Common myeloid progenitor, CD34-positive (primary cell): ENCODE measurements at places on chromosomes 4 and X.

GRCh38 chrX:132219343-132219768 is at the start of gene RAP2C:
Gene RAP2C (minus strand): TSS chrX:132219447. CDS start chrX:132217268, 2,179 bp downstream.
- peak; percentile 71 for DNase-seq

DNA sequence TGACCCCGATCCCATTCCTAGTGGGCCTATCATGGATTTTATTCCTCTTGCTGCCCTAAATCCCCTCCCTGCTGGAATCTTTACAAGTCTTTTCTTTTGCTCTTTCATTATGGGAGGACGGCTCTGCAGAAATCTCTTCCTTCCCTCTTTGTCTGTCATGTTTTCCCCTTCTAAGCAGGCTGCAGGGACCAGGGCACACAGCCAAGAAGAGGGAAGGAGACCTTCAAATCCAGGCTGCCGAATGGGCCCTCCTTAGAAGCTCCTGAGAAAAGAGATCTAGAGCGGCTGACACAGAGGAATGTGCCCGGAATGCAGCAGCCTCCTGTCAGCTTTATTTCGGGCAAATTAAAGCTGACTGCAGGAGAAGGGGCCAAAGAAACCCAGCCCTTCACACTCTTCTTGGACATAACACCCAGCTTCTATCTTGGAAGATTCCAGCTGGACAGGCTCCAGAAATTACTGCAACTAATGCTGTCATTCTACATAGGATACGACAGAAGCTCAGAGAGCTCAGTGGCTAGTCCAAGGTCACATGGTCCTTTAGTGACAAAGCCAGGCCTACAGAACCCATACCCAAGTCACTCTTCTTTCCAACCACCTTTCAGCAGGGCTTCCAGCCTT is 187.8 kb upstream of the NHS start:
- no peak for DNase-seq

GRCh38 chr4:59122626-59123025 is 2012.4 kb upstream of the IGFBP7 start:
- DNase-seq, result no peak

- DNase-seq, result no peak
Measured at GRCh38 chr4:18197467-18197866, 175.9 kb upstream of the LCORL start.

GRCh38 chrX:130654409-130654950 is 248.5 kb downstream of the ENOX2 start:
- DNase-seq, result no peak

DNA sequence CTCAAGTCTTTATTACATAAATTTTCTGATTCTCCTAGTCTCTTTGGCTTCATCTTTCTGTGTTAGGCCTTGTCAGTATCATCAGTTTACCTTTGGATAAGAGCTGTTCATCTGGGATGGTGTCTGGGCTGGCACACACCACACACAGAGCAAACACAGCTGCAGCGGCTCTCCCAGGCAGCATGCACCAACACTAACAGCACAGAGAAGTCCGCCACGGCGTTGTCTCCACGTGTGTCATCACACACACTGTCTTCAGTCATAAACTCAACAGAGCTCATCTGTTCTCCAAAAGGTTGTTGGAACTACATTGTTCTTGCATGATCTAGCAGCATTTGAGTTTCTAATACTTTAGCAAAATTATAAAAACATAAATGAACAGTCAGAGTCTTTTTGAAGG is 851.9 kb upstream of the FRG1 start:
- no peak for DNase-seq

- DNase-seq, result no peak
Measured at GRCh38 chr4:5995901-5996623, 22.2 kb downstream of the C4orf50 start.

DNA sequence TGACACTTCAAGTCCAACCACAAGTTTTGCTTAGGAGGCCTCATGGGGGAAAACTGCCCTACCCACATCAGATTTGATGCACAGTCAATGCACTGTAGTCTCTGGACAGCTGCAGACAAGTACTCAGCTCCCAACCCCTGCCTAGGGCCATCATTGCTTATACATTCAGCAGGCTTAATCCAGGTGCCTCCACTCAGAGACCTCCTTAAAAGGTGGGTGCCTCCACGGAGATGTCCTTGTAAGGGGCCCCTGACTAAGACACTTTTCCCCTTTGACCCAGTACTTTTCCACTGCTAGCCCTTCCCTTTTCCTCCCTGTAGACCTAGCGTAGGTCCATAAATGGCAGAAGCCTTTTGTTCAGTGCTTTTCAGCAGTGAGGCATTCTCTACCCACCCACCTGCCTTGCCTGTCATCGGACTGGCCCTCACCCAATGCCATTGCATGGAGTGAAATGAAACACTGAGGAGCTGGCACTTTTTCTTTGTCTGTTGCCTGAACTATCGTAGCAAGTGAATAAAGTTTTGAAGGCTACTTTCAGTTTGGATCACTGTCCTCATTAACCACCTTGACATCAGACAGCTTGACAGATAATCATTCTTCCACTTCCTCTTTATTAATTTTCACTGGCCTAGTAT is 23.8 kb upstream of the PLK4 start:
- peak; percentile 51 for DNase-seq

DNA sequence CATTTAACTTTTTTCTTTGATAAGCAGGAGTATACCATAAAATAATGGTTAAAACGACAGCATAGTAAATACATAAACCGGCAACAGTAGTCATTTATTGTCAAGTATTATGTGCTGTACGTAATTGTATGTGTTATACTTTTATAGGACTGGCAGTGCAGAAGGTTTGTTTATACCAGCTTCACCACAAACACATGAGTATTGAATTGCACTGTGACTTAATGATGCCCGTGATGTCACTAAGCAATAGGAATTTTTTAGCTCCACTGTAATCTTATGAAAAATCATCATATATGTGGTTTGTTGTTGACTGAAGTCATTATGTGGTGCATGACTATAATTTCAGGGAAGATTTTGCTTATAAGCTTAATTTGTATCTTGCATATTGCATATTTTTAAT is 424.6 kb downstream of the PABPC4L start:
- no peak for DNase-seq

- DNase-seq, result no peak
Measured at GRCh38 chr4:158783785-158784184, 15.0 kb downstream of the FNIP2 start.

DNA sequence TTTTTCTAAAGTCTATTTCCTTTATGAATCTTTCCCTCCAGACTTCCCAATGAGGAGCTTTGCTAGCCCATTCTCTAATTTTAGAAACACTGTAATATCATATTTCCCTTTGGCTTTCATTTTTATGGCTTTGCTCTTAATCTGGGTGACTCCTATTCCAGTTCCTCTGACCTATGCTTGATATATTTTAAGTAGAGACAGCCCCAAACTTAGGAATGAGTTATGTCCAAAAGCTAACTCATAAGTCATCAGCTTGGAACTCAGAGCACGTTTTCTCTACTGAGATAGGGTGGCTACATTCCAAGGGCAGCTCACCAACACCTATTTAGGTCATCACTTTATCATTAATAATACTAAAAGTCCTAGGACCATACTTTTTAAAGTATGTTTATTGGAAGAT is 77.8 kb downstream of the OR13H1 start:
- no peak for DNase-seq

GRCh38 chr4:75229806-75230570 is 284.2 kb downstream of the RCHY1 start:
- DNase-seq, result no peak

DNA sequence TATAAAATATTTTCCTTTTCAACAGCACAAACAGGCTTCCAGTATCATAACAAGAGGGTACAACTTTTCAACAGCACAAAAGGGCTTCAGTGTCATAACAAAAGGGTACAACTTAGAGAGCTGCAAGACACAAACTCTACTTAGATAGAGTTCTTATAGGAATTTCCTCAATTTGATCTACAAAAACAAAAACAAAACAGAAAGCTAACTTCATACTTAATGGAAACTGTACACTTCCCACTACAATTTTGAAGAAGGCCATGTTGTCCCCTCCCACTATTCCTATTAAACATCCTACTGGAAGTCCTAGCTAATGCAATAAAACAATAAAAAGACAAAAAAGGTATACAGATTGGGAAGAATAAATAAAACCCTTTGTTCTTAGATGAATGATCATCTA is 96.7 kb downstream of the CENPC start:
- DNase-seq, result no peak

- no peak for DNase-seq
Measured at GRCh38 chr4:81714291-81714690, 242.6 kb upstream of the RASGEF1B start.

- DNase-seq, result peak; percentile 33
Measured at GRCh38 chr4:143514497-143514896, 995 bp downstream of the SMARCA5 start.

GRCh38 chr4:54695788-54696187 is 38.0 kb downstream of the KIT start:
- no peak for DNase-seq

GRCh38 chr4:24855741-24856140 is 57.1 kb downstream of the CCDC149 start:
- DNase-seq, result no peak

DNA sequence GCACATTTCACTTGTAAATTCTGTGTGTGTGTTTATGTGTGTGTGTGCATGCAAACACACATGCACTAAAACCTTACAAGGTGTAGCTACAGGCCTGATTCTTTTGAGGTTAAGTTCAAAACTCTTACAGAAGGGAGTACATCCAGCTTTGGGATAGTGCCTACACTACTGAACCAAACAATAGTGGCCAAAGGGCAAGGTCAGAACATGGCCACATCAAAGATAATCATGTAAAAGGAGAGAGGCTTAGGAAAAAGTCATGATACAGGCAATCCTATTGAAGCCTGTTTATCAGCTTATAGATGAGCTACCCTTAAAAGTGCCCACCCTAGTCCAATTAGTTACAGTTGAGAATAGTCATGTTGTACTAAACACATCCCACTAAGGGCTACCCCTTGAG is 139.6 kb downstream of the IDS start:
- DNase-seq, result no peak

GRCh38 chrX:136714626-136715599 is 65.8 kb downstream of the ARHGEF6 start:
- peak; percentile 32 for DNase-seq

DNA sequence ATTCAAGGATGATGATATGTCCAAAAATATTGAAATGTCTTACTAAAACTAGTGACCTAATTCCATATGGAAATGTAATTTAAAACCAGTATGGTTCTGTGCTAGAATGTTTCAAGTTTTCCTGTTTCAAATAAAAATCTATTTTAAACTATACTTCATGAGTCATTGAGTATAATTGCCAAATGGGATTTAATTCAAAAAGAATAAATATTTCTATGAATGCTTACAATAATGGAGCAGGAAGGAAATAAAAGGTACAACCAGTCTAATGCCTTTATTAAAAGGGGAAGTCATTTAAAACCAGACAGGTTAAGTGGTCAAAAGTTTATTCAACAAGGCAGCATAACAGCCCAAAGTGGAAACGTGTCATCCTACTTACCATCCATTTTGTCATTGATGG is 2347.1 kb downstream of the PCDH7 start:
- DNase-seq, result no peak

- no peak for DNase-seq
Measured at GRCh38 chr4:13670456-13671160, 43.1 kb upstream of the BOD1L1 start.
